ENCODE measurements at places on chromosomes 12 and 14.

- DNase-seq, result no peak
Measured at GRCh38 chr12:26936559-26937442, 980 bp downstream of the INTS13 start.

GRCh38 chr14:36676236-36676635 is 14.6 kb downstream of the PAX9 start:
- no peak for DNase-seq

- DNase-seq, result peak; percentile 35
Measured at GRCh38 chr14:69580009-69580577, 5.4 kb upstream of the CCDC177 start.

GRCh38 chr14:81766321-81766915 is 232.8 kb upstream of the SEL1L start:
- no peak for DNase-seq

- DNase-seq, result no peak
Measured at GRCh38 chr12:24224401-24224800, 274.9 kb upstream of the SOX5 start.

- DNase-seq, result no peak
Measured at GRCh38 chr14:68373847-68374444, 418.9 kb downstream of the ZFP36L1 start.

GRCh38 chr12:106080041-106080790 is 58.5 kb downstream of the NUAK1 start:
- no peak for DNase-seq

GRCh38 chr14:105540811-105541210 is 14.4 kb downstream of the TMEM121 start:
- no peak for DNase-seq

- no peak for DNase-seq
Measured at GRCh38 chr14:29755311-29756018, 172.2 kb downstream of the PRKD1 start.

GRCh38 chr14:56005191-56006053 is 112.8 kb upstream of the PELI2 start:
- no peak for DNase-seq
